ENCODE measurements at places on chromosomes 1 and 21.

DNA sequence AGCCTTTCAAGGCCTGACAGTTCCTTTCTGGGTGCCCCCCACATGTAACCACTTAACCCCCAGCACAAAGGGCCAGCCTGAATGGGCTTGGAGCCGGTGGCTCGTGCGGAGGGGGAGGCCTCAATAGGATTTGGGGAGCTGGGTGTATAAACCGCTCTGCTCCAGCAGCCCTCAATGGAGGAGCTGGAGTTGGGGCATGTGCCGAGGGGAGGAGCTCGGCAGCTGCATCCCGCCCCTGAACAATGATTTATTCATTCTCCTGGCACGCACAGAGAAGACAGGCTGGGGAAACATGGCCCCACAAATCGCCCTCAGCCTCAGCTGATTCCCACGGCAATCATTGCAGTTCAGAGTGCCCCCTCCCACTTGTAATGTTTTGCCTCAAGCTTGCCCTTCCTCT, 6.9 kb upstream of the C1orf216 start:
- DNase-seq = no peak

GRCh38 chr1:46575778-46576177, 24.3 kb upstream of the KNCN start:
- no peak for DNase-seq

GRCh38 chr1:113732802-113733201, 26.5 kb downstream of the PHTF1 start:
- DNase-seq = no peak

GRCh38 chr1:202200112-202200548, 6.5 kb downstream of the LGR6 start:
- no peak for DNase-seq

DNA sequence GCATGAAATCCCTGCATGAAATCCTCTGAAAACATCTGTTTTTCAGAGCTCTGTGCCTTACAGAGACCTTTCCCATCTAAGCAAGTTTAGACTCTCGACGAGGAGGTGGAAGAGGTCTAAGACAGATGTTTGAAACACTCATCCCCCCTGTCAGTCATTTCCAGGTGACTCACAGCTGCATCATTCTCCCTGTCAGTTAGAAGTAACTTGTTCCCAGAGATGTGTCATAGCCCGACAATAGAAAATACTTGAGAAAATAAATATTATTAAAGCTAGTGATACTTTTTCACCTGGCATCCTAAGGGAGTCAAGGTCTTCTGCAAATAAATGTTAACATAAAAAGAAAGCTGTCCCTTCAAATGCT, 41.6 kb upstream of the SEC16B start:
- DNase-seq = no peak

DNA sequence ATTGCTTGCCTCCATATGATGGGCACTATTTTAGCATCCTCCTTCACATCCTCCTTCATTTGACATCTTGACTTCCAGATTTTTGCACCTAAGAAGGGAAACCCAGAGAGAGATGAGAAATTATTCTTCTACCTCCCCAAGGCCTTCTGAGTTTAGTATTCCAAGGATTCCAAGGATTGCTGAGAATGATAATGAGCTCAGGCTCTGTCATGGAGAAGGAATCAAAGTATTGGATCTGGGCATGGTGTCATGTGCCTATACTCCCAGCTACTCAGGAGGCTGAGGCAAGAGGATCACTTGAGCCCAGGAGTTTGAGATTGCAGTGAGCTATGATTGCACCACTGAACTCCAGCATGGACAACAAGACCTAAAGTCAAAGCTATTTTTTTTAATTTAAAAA, 26.6 kb upstream of the ZNF281 start:
- DNase-seq = no peak

- DNase-seq = no peak
Measured at GRCh38 chr1:117648015-117648414, 42.2 kb downstream of the TENT5C start.

DNA sequence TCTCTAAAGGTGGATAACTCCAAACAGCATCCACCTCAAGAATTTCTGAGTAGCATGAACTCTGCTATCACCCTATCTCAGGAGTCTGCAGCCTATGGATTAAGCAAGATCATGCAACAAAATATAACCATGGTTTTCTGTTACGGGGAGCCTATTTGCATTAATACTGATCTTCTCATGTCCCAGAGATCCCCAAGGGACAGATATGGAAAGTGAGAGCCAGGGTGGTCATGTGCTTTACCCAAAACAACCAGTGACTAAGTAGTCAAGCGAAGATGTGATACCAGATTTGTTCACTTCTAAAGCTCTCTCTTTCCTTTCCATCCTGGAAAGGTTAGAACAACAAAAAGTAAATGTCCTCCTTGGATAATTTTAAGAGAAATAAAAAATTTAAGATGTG, 125.1 kb downstream of the PRRX1 start:
- no peak for DNase-seq

DNA sequence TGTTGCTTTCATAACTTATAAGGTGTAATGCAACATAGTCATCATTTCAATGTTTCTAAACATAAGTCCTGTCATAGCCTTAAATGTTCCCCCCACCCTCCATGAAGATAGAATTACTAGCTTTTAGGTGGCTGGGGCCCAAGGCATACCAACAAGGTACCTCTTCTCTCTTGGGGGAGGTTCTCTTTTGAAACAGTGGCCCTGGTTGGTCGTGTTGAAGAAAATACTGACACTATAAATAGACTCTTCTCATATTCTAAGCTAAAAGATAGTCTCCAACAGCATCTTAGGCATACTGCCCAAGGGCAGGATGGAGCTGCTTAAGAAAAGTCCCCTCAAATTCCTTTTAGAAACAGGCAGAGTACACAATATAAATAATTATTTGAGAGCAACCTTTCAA, 255.0 kb downstream of the FAF1 start:
- no peak for DNase-seq

GRCh38 chr21:42513151-42513984, at the start of gene SLC37A1:
SLC37A1 (plus strand) TSS chr21:42513852; CDS start chr21:42518455, 4,603 bp downstream.
- DNase-seq = peak; percentile 40

DNA sequence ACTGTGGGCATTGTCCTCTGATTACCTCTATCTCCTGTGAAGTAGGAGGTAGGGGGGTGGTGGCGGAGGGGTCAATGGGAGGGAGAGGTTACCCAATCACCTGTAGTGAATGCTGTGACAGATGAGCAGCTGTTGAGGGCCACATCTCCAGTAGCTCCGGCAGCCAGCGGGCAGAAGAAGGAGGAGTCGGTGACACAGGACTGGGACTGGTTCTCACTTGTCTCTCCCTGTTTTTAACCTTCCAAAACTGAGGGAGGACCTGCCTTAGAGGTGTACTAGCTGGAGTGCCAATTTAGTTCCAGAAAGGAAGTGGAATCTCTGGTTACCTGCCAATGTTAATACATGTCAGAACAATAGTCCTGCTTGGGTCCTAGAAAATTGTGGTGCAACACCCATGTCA, 56.2 kb upstream of the ENAH start:
- DNase-seq = no peak

DNA sequence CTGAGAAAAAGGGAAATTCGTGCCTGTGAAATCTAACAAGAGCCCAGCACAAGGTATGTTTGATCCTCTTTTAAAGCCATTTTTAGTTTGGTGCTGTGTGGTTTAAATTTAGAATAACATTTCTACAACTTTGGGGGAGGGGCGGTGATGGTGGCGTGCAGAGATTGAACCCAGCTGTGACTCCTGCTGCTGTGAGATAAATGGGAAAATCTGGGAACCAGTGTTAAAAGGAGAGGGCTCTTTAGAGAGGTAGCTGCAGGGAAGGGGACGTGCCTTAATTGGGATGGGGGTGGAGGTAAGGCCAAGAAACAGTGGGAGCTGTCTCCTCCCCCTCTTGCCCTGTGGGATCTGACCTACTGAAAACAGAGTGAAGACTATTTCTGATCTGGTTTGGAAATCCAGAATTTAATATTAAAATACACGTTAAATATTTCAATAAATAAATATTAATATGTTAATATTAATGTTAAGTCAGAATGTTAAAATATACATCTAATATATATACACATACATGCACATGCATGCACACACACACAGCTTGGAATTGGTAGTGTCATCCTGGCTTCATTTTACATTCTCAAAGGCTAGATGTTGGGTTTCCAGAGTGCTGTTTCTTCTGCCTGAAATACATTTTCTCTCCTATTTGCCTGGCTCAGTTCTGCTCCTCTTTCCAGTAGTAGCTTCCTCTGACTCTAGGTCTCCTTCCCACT, 30.1 kb upstream of the DNAJC6 start:
- DNase-seq = no peak

DNA sequence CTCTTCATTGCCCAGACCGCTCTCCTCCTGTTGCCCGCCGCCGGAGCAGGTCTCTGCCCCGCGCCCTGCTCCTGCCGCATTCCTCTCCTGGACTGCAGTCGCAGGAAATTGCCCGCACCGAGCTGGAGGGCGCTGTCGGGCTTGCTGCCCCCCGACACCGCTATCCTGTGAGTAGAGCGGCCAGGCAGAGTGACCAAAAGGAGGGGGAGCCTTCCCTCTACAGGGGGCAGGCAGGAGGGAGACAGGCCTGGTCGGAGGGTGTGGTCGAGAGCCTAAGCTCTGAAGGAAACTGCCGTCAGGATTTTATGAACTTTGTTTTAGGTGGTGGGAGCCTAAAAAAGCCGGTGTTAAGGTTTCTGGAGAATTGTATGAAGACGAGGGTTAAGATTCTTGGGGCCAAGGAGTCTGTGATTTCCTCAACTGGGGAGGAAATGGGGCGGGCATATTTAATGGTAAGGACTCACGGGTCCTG, 517 bp downstream of the LRIG2 start:
- no peak for DNase-seq

GRCh38 chr1:84708031-84708430, 17.8 kb upstream of the SSX2IP start:
- DNase-seq = no peak

All from T47D (cell line).